ENCODE measurements at places on chromosomes 6 and 20.
A peak's percentile ranks its signal among the peaks of the same experiment; 100 is the strongest.

GRCh38 chr20:6683021-6683977 lies 84.2 kb upstream of the BMP2 start:
- DNase-seq: no peak

DNA sequence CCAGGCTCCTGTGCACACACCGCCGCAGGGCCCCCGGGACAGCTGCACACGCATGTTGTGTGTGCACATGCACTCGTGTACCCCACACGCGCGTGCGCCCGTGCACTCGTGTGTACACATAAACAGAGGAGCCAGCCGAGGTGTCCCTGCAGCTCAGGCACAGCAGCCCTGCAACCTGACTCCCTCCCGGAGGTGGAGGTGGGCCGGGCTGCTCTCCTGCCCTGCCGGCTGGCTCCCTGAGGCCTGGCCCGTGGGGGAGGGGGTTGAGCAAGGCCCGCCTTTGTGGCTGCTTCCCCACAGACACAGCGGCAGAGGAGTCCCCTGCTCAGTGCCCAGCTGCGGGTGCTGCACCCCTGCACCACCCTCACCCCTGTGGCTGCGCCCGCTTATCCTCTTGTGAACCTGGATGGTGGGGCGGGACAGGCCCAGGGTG lies 624 bp downstream of the RBBP8NL start:
- DNase-seq: peak; percentile 56

DNA sequence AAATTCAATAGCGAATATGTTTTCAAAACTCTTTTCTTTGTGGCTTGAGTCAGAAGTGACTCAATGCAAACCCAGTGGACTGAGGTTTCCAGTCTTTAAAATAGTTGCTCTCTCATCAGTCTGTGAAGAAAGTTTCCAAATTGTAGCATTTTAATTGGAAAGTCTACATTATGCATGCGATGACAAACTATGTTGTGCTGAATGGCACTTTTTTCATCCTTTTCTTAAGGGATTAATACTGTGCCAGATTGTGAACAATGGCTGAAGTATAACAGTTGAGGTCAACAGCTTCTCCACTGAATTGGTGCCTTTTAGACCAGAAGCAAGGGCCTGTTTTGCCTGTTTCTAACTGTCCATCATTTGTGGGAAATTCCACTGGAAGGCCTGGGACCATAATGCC lies 377.1 kb downstream of the BTBD9 start:
- no peak for DNase-seq

DNA sequence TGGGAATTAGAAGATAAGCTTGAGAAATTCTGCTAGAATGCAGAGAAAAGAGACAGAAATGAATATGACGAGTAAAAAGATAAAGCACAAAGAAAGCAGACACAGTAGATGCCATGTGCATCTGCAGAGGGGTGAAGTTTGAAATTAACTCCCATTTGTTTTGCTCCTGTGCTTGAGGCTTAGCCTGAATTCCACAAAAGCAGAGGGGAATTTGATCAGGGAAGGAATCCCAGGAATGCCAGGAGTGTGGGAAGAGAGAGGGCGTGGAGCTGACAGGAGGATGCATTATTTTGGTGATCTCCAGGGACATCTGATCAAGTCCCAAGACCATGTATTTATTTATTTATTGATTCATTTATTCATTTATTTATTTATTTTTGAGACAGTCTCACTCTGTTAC lies 55.6 kb downstream of the SLC22A1 start:
- no peak for DNase-seq

DNA sequence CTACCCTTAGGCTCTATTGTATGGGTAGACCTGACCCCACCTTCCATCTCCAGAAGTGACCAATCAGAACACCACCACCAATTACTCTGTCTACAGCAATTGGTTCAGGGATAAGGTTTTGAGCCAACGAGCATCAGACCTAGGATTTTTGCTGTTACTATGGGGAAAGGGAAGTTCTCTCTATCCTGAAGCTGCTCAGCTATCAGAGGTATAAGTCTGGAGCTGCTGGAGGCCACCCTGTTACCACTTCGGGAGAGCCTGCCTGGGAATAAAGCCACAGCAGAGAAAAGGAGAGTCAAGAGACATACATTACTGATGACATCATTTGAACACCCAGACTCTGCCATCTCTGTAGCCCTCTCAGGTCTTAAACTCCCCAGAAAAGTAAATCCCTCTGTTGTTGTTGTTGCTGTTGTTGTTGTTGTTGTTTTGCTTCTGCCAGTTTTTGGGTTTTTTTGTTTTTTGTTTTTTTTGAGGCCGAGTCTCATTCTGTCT lies 94.5 kb downstream of the PREX1 start:
- peak; percentile 29 for DNase-seq

- DNase-seq: peak; percentile 69
Measured at GRCh38 chr20:57432862-57433491, 41.8 kb downstream of the RBM38 start.

DNA sequence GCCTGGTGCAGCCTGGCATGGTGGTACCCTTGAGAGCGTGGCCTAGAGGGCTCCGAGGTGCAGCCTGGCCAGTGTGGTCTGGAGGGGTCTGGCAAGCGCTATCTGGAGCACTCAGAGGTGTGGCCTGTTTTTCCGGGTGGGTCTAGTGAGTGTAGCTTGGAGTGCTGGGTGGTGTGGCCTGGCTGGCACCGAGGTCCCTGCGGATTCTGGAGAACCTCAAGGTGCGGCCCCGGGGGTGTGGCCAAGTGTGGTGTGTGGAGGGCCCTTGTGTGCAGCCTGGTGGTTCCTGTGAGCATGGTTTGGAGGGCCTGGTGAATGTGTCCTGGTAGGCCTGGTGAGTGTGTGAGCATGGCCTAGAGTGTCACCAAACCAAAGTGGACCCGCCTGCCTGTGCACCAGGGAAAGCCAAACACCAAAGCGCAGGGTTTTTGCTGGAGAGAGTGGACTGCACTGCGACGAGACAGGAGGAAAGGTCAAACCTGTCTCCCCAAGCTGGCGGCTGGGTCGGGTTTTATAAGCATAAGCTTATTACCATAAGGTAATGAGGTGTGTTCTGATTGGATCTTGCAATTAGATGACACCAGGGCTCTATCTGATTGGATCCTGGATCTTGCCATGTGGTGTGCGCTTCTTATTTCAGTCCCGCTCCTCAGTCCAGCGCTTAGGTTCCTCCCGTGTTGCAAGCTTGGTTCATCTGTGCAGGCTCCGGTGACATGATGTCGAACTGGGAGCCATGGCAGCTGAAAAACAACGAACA lies 35.7 kb downstream of the IGF2R start:
- DNase-seq: no peak

GRCh38 chr20:49496553-49497397 lies 14.3 kb upstream of the KCNB1 start:
- peak; percentile 66 for DNase-seq

DNA sequence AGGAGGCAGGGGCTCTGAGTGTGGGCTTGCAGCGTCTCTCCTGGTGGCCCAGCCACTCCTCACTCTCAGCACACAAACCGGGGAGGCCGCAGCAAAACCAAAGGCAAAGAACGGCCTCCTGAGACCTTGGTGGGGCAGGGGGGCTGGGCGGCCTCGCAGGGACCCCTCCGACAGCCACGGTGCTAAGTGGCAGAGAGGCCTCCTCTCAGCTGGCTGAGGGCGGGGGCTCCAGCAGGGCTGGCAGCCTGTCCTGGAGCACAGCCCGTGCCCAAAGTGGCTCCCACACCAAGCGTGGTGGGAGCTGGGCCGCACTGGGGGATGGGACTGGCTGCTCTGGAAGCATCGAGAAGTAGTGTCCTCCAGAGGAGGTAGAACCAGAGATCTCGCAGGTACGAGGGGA lies 334.4 kb downstream of the QKI start:
- DNase-seq: no peak

DNA sequence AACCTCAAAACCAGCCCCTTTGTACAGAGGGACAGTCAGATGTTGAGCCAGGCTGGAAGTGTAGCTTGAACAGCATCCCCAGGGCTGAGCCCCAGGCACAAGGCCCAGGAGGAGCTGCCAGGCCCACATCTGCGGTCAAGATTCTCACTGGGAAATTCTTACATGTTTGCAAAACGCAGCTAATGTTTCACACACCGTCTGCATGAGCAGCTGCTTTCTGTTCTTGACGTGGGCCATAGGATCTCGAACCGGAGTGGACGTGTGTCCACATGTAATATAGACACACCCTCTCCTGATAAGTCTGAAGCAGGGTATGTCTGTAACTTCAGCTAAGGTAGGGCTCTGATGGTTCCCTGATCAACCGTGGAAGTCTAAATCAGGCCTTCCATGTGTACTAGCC lies 41.3 kb upstream of the TRAF3IP2 start:
- DNase-seq: no peak

GRCh38 chr6:18503593-18504231 lies 116.6 kb downstream of the RNF144B start:
- peak; percentile 83 for DNase-seq

DNA sequence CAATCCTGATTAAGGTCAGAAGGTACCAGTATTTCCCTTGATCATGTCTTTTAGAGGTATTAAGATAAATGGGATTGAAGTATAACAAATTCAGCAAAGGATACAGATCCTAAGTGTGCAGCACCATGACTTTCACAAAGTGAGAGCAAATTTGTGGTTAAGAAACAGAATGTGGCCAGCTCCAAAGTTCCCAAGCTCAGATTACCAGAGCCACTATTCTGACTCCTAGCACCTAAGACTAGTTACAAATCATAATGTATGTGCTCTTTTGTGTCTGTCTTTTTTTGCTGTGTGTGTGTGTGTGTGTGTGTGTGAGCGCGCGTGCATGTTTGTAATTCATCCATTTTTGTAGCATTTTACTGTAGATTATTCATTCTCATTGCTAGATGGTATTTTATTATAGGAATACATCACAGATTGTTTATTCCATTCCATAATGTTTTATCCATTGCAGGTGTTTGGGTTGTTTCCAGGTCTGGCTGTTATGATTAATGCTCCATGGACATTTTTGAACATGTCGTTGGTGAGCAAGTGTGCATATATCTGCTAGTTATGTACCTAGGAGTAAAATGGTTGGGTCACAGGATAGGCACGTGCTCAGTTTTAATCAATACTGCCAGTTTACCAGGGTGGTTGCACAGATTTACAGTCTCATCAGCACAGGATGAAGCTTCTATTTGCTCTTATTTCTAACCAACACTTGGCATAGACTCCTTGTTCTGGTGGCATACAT lies 314.0 kb upstream of the JAG1 start:
- no peak for DNase-seq

GRCh38 chr20:5580940-5581708 lies 169.1 kb upstream of the SHLD1 start:
- no peak for DNase-seq

DNA sequence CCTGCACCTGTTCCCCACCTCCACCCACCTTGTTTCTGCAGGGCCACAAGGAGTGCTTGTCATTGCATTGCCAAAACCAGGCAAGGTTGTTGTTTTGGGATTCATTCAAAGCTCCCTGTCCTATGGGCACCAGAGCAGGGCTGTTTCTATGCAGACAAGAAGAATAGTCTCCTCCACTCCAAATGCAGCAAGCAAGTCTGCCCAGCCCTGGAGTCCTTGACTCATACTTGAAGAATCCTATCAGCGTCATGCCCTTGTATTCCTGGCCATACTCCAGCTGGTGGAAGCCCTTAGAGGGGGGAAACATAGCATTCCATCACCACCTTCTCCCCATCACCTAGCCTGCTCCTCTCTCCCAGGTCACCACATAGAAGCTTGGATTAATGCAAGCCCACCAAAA lies 145.3 kb upstream of the ECI2 start:
- no peak for DNase-seq

DNA sequence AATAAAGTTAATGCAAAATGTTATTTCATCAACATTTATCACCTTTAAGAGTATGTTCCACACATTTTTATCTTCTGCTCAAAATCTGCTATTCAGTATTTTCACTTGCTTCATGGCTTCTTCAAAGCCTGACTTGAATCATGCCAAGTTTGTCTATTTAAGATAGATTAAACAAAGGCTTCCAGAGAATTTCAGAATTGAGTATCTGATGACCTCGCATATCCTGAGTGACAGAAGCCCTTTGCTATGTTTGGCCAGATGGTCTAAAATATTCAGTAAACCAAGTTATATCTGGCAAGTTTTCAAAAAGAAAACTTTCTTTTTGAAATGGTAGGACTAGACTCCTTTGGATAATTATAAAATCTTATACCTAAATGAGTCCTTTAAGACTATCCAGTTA lies 348.9 kb upstream of the KCNQ5 start:
- no peak for DNase-seq

- DNase-seq: no peak
Measured at GRCh38 chr6:11931296-11932035, 80.6 kb upstream of the HIVEP1 start.

DNA sequence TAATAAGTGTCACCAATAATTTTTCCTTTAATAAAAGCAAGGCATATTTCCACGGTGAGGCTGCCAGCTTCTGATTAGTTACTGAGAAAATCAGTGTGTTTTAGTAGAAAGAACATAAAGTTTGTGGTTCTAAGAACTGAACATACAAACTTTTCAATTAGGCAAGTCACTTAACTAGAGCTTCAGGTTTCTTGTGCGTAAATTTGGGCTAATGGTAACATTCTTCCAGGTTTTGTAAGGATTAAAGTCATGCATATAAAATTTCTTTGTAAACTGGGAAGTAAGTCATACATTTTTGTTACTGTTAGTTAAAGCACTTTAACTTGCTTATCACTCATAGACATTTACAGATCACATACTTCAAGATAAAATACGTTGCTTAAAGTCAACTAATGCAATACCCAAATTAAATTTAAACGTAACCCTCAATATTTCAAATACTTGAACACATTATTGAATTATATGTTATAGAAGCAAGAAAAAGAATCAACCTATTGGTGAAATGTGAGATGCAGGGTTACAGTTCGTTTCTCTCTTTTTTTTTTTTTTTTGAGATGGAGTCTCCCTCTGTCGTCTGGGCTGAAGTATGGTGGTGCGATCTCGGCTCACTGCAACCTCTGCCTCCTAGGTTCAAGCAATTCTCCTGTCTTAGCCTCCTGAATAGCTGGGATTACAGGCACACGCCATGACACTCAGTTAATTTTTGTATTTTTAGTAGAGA lies 327.3 kb upstream of the NOX3 start:
- no peak for DNase-seq

GRCh38 chr6:4593951-4594350 lies 182.3 kb upstream of the CDYL start:
- no peak for DNase-seq

All from NCI-H2171 treated with DMSO at 0.1 percent for 48 hours (cell line).